Astrocyte of the spinal cord (primary cell): ENCODE measurements at places on chromosomes 3 and 15.
A peak's percentile ranks its signal among the peaks of the same experiment; 100 is the strongest.

- DNase-seq: peak; percentile 27
Observed at GRCh38 chr3:31009881-31010280, 115.4 kb upstream of the GADL1 start.

DNA sequence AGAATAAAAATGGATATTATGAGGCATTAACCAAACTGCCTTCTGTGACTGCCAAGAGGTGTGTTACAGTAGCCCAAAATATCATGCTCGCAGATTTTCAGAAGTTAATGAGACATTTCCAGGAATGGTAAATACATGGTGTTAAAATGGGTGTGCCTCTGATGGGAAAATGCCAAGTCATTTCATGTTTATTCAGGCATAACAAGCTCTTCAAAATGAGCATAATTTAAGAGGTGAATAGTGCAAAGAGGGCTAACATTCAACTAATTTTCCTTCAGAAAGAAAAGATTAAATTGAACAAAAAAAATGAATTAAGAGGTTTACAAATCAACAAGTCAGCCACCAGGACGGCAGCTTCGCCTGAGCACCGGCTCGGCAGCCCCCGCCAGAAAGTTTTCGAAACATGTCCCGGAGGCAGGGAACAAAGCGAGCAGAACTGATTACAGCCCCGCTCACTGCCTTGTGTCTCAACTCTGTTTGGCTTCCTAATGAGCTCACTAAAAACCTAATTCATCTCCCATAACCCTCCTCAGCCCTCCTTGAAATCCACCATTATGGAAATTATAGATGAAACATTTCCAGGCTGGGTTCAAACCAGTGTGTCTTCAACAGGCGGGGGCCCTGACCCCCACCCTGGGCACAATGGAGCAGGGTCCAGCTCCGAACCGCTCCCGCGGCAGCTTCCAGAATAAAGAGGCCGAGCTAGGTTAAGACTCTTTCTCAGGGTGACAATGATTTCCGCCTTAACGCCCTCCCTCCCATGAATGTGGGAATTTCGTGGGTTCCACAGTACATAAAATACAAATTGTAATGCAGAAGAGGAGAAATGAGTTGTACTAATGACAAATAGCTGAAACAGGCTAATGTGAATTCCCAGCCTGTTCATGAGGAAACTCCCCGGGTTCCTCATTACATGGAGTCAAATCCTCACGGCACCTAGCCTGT is 43.9 kb downstream of the MEIS2 start:
- DNase-seq: peak; percentile 47

- no peak for DNase-seq
Observed at GRCh38 chr3:52484680-52485461, 10.3 kb upstream of the STAB1 start.

- peak; percentile 12 for DNase-seq
Observed at GRCh38 chr3:178907081-178907480, 164.5 kb downstream of the ZMAT3 start.

DNA sequence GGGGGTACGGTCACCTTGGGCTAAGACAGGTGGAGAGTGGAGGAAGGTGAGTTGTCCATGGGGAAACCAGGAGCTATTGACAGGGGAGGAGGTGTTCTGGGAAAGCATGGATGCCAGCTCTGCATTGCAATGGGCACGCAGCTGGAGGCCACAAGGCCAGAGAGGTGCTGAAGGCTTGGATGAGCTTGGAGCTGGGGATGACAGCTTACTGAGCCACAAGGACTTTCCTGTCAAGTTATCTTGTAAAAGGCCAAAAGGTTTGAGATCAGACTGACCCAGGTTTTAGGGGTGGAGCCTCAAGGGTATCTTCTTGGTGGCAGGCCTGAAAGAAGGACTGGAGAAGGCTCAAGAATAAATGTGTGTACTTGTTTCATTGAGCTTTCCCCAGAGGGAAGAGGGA is 115.2 kb downstream of the ASB7 start:
- no peak for DNase-seq

DNA sequence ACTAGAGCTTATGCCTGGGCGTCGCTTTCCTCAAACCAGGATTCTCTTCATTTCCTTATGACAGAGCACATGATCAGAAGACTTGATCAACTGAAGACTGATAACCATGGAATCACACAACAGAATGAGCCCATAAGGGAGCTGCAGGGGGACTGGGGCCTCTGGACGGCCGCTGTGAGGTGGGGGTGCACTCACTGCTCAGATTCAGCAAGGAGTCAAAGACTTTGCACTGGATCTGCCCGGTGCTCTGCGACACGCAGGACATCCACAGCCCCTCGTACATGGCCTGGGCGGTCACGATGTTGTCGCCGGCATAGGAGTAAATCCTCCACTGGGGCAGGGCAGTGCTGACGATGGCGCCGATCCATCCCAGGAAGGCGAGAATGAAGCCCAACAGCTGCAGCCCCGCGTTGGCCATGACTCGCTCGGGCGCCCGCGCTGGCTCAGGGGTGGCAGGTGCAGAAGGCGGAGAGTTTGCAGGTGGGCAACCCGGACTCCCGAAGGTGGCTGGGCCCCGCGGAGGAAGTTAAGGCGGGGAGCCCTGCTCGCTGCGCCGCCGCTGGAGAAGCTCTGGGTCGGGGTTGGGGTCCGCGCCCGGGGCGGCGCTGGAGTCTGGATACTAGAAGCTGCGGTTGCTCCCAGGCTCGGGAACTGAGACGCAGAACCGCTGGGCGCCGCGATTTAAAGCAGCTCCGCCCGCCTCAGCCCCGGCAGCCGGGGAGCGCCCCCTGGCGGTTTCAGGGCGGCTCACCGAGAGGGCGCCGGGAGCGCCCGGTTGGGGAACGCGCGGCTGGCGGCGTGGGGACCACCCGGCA is at the start of gene CLDN1:
Gene CLDN1 (minus strand): TSS at position 658 of the 815 bp plus-strand sequence. CDS start 240 bp downstream, at position 418.
- DNase-seq: peak; percentile 81

- DNase-seq: no peak
Observed at GRCh38 chr15:65918945-65919344, 49.7 kb downstream of the RAB11A start.

DNA sequence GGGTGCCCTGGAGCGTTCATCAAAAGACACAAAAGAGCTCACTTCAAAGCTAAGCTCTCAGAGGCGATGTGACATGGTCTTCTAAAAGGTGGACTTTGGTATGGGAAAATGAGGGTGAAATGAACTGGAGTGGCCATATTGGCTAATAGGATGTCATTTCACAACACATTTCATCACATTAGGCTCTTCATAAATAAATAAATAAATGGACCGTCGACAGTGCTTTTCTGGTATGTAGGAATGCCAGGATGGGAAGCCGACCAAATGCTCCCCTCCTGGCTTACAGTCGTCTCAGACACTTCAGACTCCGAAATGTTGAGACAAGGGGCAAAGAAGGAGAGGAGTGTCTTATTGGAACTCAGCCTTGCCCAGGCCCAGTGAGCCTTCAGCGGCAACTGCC is 383.0 kb downstream of the NTRK3 start:
- DNase-seq: no peak

DNA sequence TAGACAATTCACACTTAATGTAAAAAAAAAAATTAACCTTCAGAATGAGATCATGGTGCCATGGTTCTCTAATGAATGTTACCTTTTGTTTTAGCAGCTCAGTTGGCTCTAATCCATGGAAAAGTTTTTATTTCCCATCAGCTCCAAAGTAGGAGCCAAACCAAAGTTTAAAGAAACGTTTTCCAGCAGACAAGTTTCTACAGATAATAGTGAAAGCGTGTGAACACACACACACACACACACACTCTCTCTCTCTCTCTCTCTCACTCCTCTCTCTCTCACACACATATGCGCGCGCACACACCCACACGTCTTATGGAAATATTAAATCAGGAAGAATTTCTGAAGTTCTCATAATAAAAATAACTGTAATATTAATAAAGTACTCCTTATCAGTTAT is 46.9 kb downstream of the MBNL1 start:
- DNase-seq: no peak

DNA sequence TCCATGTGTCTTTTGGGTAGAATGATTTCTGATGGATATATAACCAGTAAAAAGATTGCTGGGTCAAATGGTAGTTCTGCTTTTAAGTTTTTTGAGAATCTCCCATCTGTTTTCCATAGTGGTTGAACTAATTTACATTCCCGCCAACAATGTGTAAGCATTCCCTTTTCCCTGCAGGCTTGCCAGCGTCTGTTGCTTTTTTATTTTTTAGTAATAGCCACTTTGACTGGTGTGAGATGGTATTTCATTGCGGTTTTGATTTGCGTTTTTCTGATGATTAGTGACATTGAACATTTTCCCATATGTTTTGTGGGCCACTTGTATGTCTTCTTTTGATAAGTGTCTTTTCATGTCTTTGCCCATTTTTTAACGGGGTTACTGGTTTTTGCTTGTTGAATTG is 36.3 kb upstream of the MB21D2 start:
- no peak for DNase-seq
